ENCODE measurements at places on chromosomes 5 and 9.

DNA sequence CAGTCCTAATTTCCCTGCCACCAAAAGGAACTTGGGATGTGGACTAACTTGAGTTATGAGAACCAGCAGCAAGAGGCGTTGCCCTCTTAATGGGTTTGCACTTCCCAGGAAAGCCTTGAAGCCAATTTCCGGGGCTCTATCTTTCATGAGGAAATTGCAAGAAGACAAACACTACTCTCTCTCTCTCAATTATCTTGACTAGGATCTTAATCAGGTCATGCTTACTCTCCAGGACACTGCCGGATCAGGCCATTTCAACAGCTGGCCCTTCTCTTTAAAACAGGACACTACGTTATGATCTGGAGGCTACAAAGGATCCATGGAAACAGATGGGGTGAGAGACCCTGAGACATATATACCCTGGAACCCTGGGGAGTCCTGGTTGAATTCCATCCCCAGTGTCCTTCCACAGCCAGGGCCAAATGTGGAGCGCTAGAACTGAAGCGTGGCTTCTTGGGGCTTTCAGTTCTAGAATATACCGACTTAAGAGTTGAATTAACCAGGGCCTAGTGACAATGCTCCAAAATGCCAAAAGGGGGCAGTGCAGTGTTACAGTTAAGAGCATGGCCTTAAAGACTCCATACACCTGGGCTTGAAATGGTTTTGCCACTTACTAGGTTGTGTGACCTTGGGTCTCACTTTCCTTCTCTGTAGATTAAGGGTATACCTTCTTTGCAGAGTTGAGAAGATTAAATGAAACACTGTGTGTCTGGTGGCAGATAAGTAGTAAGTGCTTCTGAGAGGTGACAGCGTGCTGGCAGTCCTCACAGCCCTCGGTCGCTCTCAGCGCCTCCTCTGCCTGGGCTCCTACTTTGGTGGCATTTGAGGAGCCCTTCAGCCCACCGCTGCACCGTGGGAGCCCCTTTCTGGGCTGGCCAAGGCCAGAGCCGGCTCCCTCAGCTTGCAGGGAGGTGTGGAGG is 21.1 kb downstream of the FAM219A start:
- no peaks in the 10 kb centered on the region for H3K36me3 ChIP-seq
- H3K27ac ChIP-seq: no peak overlapping the region
- no peaks in the 10 kb centered on the region for H3K27me3 ChIP-seq
- H3K4me3 ChIP-seq: no peak overlapping the region
- no peaks in the 10 kb centered on the region for H3K4me1 ChIP-seq

- H3K27me3 ChIP-seq: no peaks in the 10 kb centered on the region
- no peak overlapping the region for H3K4me3 ChIP-seq
- H3K36me3 ChIP-seq: no peaks in the 10 kb centered on the region
- DNase-seq: no peak
Observed at GRCh38 chr5:159412284-159413046, 82.2 kb upstream of the IL12B start.

DNA sequence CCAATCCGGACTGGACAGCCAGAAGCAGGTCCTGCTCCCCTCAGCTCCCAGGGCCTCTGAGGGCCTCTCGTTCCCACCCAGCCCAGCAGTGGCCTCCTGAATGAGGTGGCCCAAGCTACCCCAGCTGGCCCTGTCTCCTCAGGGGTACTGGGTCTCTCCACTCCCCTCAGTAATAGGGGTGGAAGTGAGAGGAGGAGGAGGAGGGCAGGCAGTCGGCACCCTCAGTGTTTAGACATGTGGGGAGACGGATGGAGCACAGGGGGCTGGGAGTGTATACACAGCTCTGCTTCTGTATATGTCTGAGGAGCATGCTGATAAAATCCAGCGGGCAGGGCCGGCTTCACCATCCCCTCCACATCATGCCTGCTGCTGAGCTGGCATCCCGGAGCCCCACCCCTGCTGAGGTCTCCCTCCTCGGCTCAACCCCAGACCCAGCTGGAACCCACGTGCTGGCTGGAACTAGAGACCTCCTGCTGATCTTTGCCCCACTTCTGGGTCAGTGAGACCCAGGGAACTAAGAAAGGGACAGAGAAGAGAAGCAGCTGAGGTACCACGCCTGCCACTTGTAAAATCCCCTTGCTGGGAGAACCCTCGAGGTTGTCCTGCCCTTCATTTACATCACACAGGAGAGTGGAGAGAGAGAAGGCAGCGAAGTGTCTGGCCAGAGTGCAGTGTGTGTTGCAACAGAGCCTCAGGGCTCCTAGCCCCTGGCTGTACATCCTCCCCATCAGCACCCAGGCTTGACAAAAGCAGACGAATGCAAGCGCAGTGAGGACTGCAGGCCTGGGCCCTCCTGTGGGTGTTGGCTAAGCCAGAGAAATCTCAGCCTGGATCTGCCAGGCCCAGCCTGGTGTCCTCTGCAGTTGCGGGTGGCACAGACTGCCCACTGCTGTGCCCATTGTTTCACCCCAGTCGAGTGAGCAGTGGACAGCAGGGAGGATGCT is 77.5 kb downstream of the PSD2 start:
- H3K36me3 ChIP-seq: no peaks in the 10 kb centered on the region
- no peaks in the 10 kb centered on the region for H3K27me3 ChIP-seq
- DNase-seq: no peak
- H3K4me3 ChIP-seq: no peak overlapping the region

GRCh38 chr9:87748881-87749280 is 23.0 kb downstream of the CTSL start:
- H3K36me3 ChIP-seq: no peaks in the 10 kb centered on the region
- H3K27ac ChIP-seq: no peak overlapping the region
- no peak for DNase-seq
- H3K4me1 ChIP-seq: no peaks in the 10 kb centered on the region
- H3K4me3 ChIP-seq: no peak overlapping the region

GRCh38 chr5:17852740-17853139 is 218.5 kb downstream of the TAF11L14 start:
- DNase-seq: no peak
- no peaks in the 10 kb centered on the region for H3K27me3 ChIP-seq
- no peak overlapping the region for H3K4me3 ChIP-seq
- H3K4me1 ChIP-seq: no peaks in the 10 kb centered on the region
- no peak overlapping the region for H3K27ac ChIP-seq

DNA sequence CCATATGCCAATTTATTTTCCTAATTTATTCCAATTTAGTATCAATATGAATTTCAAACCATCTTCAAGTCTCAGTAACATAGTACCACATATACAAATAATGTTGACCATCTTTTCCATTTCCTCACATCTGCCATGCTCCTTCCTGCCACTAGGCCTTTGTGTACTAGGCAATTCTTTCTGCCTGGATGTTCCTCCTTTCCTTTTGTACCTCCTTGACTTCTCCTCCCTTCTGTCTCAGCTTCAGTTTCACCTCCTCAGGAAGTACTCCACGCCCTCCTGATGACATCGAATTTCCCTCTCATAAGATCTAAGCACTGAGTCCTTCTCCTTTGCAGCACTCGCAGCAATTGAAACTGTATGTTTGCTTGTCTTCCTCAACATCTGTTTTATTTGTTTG is 53.9 kb downstream of the MEF2C start:
- peak overlapping the region; percentile 23 for H3K27ac ChIP-seq
- no peak overlapping the region for H3K4me3 ChIP-seq
- H3K36me3 ChIP-seq: no peaks in the 10 kb centered on the region

GRCh38 chr5:167985373-167985772 is 306.1 kb upstream of the WWC1 start:
- DNase-seq: no peak
- no peak overlapping the region for H3K27ac ChIP-seq
- H3K4me3 ChIP-seq: no peak overlapping the region
- H3K4me1 ChIP-seq: no peaks in the 10 kb centered on the region

DNA sequence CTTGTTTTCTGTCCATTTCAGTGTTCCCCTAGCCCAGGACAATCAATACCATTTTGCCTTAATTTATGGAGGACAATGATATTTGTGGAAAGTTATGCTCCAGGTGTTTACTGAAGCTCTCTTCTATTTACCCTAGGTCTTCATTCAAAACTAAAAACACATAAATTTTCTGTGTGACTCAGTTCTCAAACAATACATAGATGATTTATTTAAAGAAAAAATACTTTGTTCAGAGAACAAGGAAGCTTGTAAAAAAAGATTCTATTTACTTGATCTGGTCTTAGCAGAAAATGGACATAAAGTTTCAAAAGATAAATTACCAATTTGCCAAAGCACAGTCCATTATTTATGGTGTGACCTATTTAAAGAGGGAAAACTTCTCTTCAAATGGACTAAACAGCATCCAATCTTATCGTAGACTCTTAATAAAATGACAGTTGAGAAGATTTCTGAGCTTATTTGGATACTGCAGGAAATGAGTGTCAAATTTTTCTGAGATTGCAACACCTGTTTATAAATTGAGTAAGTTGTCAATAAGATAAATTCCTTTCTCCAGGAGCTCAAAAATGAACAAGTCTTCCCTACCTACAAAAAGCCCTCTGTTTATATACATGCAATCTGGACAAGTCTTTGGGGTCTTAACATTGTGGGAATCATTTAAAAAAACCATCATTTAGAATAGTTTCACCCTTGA is 627.2 kb downstream of the PSAT1 start:
- DNase-seq: no peak
- no peaks in the 10 kb centered on the region for H3K27me3 ChIP-seq
- H3K4me1 ChIP-seq: no peaks in the 10 kb centered on the region
- H3K36me3 ChIP-seq: no peaks in the 10 kb centered on the region
- no peak overlapping the region for H3K27ac ChIP-seq

GRCh38 chr5:1239505-1240251 is 14.5 kb downstream of the SLC6A18 start:
- H3K36me3 ChIP-seq: no peaks in the 10 kb centered on the region
- no peak for DNase-seq
- no peak overlapping the region for H3K4me3 ChIP-seq
- peaks cover 24% of the 10 kb centered on the region for H3K27me3 ChIP-seq
- H3K4me1 ChIP-seq: no peaks in the 10 kb centered on the region

DNA sequence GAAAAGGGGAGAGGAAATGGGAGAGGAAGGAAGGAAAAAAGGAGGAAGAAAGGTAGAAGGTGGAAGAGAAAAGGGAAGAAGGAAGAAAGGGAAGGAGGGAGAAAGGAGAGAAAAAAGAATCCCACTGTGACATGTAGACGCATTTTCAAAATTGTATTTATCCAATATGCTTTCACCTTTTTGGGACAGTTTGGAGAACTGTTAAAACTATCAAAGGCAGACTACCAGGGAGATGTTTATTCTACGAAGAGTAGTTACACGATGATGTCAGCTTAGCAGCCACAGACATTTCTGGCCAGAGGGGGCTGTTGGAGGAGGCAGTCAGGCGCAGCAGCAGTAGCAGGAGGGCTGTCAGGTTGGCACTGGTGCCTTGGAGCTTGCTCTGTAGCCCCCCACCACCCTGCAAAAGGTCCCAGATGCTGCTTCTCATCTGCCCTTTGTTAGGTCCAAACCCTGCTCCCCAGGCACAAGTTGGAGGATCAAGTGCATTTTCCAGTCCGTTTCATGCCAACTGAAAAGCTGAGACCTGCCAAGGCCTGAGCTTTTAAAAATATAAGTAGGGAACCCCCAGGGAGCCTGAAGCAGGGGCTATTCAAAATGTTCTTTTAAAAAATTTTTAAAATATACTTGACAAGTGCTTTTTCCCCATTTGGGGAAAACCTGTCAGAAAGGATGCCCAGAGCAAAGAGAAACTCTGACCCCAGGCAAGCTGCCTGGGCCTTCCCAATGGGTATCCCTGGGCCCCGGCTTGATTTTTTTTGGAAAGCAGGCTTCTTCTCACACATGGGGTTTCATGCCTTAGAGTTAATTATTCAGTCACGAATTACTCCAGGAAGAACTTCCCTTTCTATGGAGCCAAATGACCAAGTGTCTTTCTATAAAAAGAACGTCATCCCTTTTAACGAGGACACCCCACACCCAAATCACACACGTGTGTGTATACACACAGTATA is 203.3 kb downstream of the SLIT3 start:
- H3K4me1 ChIP-seq: no peaks in the 10 kb centered on the region
- peak; percentile 23 for DNase-seq
- no peaks in the 10 kb centered on the region for H3K36me3 ChIP-seq
- H3K27me3 ChIP-seq: no peaks in the 10 kb centered on the region
- H3K27ac ChIP-seq: peak overlapping the region; percentile 82

GRCh38 chr5:135375040-135375793 is 23.8 kb downstream of the MACROH2A1 start:
- H3K4me3 ChIP-seq: no peak overlapping the region
- no peaks in the 10 kb centered on the region for H3K36me3 ChIP-seq
- H3K4me1 ChIP-seq: no peaks in the 10 kb centered on the region
